ENCODE measurements at places on chromosomes 12 and 14.

GRCh38 chr12:113713156-113713555, 241.5 kb upstream of the LHX5 start:
- DNase-seq: no peak

- DNase-seq: no peak
Measured at GRCh38 chr14:51908086-51908485, 47.7 kb downstream of the GNG2 start.

DNA sequence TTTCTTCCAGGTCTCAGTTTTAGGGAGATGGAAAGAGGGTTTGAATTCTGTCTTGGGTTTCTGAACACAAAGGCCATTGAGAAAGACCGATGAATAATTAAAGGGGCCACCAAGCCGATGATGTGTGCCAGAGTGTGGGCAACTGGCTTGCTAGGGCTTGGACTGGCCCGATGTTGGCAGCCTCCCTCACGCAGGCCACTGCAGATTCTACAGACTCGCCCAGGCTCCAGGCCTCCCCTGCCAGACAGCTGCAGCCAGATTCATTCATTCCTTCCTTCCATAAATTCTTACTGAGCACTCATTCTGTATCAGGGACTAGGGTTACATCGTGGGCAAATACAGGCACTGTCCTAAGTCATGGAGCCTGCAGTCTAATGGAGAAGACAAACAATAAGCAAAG, 34.9 kb downstream of the ACTN1 start:
- no peak for DNase-seq

GRCh38 chr12:123917337-123917850, 55.2 kb downstream of the CCDC92 start:
- no peak for DNase-seq

DNA sequence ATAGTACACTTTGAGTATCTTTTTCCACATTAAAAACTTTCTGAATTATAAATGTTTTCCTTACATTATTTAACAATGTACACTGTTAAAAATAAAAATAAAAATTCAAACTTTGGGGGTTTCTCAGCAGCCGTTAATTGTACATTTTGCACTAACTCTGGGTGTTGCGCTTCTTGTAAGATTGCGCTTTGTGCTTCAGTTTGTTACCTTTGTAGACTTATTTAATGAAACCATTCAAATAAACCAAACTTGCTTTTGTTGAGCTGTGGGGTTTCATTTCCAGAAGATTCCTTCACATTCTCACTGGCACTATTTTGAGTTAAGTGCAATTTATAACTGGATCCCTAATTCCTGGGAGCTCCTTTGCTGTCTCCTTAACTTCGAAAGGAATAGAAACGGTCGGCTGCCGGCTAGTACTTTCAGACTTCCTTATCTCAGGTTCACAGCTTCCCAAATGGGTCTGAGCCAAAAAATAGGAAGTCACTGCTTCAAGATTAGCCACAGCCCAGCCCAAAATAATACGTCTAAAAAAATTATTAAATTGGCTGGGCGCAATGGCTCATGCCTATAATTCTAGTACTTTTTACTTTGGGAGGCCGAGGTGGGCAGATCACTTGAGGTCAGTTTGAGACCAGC, 38.2 kb downstream of the RAD52 start:
- DNase-seq: no peak

- no peak for DNase-seq
Measured at GRCh38 chr12:117576053-117576452, 214.6 kb upstream of the NOS1 start.

- no peak for DNase-seq
Measured at GRCh38 chr12:13128291-13128965, 25.0 kb upstream of the GSG1 start.

GRCh38 chr12:58443273-58443980, 476.9 kb downstream of the LRIG3 start:
- no peak for DNase-seq

- no peak for DNase-seq
Measured at GRCh38 chr14:95257521-95257920, 62.2 kb downstream of the CLMN start.

DNA sequence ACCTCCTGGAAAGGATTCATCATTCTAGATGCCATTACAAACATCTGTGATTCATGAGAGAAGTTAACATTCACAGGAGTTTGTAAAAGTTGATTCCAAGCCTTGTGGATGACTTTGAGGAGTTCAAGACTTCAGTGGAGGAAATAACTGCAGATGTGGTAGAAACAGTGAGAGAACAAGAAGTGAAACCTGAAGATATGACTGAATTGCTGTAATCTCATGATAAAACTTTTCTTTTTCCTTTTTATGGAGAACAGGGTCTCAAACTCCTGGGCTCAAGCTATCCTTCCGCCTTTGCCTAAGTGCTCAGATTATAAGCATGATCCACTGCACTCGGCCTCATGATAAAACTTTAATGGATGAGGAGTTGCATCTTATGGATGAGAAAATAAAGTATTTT, 64.5 kb upstream of the GTF2A1 start:
- DNase-seq: no peak

DNA sequence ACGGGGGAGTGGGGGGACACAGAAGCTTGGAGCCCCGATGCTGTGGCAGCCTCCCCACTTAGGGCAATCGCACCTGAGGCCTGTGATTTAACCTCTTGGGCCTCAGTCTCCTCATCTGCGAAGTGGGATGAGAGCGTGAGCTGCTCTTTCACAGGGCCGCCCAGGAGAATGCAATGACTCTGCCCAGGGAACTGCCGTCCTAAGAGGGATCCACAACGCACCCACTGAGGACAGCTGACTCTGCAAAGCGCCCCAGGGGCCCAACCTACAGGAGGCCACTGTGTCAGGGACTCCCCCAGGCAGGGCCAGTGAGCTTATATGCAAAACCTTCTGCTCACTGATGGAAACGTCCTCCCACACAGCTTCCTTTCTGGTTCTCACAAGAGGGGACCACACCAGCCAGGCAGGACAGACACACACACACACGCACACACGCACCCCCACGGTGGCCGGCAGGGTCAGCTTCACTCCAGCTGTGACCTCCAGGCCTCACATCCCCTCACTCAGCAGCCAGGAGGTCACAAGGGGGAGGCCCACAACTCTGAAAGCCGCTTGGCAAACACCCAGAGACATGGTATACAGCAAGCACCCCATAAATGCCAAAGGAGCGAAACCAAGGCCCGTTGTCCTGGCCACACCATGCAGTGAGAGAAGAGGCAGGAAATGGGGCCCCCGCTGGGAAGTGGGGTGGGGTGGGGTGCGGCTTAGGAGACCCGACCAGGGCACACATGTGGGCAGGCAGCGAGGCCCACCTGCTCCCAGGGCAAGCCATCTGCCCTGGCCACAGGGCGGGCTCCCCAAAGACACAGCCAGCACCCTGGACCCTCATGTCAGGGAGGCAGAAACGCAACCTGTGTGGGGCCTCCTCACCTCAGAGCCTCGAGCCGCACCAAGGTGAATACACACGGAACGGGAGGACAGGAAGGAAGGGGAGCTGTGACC, 73.3 kb downstream of the NCOR2 start:
- no peak for DNase-seq

GRCh38 chr12:111685322-111685810, 390 bp downstream of the BRAP start:
- no peak for DNase-seq

GRCh38 chr14:86402545-86402944, 872.6 kb downstream of the FLRT2 start:
- no peak for DNase-seq

GRCh38 chr12:94841177-94841576, 162.3 kb downstream of the NDUFA12 start:
- no peak for DNase-seq

GRCh38 chr12:12880537-12880936, 10.8 kb upstream of the GPRC5A start:
- no peak for DNase-seq

GRCh38 chr14:33207467-33208017, 268.9 kb downstream of the NPAS3 start:
- no peak for DNase-seq

DNA sequence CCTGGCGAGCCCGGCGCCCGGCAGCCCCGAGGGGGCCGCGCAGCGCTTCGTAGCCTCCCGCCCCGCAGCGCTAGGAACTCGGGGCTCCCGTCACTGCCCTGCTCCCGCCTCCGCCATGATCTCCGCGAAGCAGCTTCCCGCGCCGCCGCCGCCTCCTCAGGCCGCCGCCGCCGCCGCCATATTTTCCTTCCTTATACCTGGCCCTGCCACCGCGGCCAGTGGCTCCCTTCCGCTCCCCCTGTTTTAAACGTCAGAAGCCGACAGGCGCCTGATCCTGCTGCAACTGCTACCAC, 286 bp downstream of the PPP4R3A start:
- DNase-seq: no peak

GRCh38 chr12:122067966-122068365, 10.6 kb upstream of the MLXIP start:
- no peak for DNase-seq

GRCh38 chr14:76073717-76074116, 78.0 kb upstream of the GPATCH2L start:
- DNase-seq: no peak

- no peak for DNase-seq
Measured at GRCh38 chr14:74531006-74531405, 37.4 kb downstream of the ISCA2 start.

DNA sequence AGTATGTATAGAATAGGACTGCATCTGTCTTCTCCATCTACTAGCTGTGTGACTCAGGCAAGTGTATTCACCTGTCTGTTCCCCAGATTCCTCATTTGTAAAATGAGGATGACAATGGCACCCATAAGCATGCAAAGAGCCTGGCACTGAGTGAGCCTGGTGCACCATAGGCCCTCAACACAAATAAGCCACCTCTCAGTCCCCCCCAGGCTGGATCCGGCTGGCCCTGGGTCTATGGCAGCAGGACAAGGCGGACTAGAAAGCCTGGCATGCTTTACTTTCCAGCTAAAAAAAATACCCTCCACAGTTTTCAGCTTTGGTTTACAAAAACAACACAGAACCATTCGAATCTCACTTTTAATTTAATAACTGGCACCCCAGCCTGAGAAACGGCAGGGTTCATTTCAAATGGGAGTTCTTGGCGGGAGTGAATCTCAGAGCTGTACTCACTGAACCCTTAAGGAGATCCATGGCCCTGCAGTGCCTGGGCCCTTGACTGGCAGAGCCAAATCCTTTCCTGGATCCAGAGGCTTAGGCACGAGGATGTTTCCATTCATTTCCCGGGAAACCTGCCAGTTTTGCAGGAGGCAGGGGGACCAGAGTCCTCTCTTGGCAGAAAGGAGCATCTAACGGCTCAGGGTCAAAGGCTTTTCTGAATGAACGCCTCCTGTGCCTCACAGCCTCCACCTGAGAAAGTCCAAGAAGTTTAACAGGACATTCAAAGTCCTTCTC, 17.7 kb downstream of the SYNE3 start:
- no peak for DNase-seq

GRCh38 chr12:113022563-113023297, 33.8 kb upstream of the DTX1 start:
- no peak for DNase-seq

GRCh38 chr14:21528381-21529348, 2.5 kb upstream of the SALL2 start:
- DNase-seq: no peak

GRCh38 chr14:31180299-31181051, 27.1 kb downstream of the HECTD1 start:
- no peak for DNase-seq

DNA sequence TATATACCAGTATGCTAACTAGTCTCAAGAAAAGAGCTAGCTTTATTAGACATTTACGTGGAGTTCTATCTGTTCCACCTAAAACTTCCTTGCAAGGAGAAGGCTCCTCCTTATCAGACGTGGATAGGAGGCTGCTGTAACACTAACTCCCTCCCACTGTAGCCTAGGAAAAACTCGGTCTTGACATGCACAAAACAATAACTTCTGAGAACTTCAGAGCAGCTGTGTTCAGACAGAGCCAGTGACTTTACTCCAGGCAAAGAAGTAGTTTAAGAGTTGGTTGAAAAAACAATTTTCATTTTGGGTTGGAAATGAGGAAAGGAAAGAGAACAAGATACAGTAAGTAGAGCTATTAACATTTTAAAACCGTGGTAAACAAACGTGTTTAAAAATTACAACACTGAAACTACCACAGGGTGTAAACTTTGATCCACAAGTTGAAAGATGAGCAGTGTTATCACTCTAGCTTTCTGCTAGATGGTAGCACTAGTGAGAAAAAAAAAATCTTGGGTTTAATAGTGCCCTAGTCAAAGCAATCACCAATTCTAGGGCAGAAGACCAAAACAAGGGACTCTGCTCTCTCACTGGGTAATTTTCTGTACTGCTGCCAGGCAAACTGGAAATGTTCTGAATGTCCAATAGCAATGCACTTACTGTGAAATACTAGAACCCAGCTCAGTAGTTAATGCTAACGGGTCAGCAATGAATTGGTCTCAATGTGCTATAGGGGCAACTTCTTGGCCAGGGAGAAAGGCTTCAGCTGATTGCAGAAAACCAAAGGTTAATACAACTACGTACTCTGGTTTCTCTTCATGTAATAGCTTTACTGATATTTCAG, 2.4 kb downstream of the ATF7 start:
- no peak for DNase-seq

DNA sequence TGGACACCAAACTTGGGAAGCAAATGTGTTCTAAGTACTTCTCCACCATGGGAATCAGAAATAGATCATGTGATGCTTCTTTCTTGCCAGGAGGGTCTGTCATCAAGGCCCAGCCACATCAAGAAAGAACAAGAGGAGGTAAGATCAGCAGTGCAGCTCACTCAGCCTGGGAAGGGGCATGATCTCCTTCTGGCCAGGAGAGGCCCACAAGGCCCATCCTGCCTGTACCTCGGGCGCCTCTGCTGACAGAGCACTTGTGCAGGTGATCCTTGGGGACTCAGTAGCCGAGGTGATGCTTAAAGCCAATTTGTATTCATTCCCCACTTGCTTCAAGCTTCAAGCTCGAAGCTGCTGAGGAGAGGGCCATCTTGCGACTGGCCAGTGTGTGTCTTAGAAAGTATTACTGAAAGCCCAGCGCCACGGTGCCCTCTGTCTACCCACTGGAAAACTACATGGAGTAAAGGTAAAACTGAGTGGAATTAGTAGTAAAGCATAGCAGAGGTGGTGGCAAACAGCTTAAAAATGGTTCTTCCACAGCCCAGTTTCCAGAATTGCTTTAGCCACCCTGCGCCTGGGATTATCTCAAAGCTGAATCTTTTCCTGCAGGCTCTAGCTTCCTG, 26.2 kb downstream of the RTRAF start:
- DNase-seq: no peak

GRCh38 chr12:115864396-115864795, 413.1 kb downstream of the MED13L start:
- no peak for DNase-seq

- no peak for DNase-seq
Measured at GRCh38 chr12:48890657-48891418, 25.2 kb upstream of the RND1 start.

GRCh38 chr12:62516927-62517326, 50.3 kb downstream of the MON2 start:
- no peak for DNase-seq

- DNase-seq: no peak
Measured at GRCh38 chr14:69054030-69054429, 74.9 kb upstream of the ACTN1 start.

GRCh38 chr12:108210001-108210400, 80.9 kb downstream of the WSCD2 start:
- no peak for DNase-seq

Measured in RWPE2 (cell line).